ENCODE measurements at places on chromosomes 16 and 17.
A peak's percentile ranks its signal among the peaks of the same experiment; 100 is the strongest.

- no peak for DNase-seq
These were observed 113.8 kb downstream of the SOCS1 start for GRCh38 chr16:11142261-11142630.

DNA sequence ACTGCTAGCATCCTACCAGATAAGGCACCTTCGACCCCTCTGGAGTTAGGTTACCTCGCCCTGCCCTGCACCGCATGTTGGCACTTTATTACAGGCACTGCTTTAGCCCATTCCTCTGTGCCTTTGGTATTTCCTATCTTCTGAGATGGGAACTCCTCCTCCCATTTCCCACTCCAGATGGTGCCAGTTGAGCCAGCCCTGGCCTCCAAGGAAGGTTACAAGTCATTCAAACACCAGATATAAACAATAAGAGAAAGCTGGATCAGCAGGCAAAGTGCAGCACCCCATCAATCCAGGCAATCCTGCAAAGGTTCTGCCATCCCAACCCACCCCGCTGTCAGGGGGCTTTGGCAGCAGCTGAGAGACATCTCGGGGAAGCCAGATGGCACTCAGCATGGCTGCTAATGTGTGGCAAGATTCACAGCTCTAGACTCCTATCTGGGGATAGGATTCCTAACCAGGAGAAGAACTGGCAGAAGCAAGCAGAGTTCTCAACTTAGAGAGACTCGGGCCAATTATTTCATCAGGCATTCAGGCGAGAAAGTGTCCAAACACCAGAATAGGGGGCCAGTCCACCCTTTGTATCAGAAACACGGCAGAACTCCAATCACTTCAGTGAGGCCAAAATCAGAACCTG lies 113.0 kb downstream of the COPRS start:
- DNase-seq: no peak

- DNase-seq: no peak
These were observed 17.2 kb upstream of the NUDT16L1 start for GRCh38 chr16:4675864-4676786.

DNA sequence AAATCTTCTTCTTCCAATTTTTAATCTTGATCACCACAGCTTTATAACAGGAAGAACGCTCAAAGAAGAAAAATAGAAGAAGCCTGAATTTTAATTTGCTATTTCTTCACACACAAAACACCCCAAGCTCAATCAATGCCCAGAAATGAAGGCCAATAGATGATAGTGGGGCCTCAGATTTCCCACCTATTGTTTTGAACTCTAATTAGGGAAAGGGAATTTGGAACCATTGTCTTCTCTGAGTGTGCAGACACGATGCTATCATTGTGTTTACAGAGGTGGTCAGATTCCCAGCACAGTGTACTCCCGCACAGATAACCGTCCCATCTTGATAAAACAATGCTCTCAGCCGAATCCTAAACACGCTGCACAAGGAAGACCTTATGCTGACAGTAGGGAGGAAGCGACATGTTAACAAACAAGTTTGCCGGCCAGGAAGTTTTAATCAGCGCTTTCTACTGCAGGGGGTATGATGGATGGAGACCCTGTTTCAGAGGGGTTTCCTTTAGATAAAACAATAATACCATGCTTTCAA lies 684.7 kb downstream of the MAF start:
- no peak for DNase-seq

DNA sequence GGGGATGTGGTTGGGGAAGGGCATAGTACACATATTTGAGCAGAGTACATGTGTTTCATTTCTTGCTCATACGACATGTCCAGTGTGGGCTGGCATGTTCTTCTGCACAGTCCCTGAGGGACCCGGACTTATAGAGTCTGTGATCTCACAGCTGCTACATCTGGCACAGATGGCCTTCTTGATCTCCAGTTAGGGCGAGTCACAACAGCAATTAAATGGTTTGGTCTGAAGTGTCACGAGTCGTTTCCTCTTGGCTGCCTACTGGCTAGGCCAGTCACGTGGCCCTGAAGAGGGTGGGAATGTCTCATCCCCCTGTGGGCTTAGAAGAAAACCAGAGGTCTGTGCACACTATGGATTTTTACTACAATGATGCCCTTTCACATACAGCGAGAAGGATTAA lies 443.6 kb downstream of the WWOX start:
- DNase-seq: peak; percentile 37

DNA sequence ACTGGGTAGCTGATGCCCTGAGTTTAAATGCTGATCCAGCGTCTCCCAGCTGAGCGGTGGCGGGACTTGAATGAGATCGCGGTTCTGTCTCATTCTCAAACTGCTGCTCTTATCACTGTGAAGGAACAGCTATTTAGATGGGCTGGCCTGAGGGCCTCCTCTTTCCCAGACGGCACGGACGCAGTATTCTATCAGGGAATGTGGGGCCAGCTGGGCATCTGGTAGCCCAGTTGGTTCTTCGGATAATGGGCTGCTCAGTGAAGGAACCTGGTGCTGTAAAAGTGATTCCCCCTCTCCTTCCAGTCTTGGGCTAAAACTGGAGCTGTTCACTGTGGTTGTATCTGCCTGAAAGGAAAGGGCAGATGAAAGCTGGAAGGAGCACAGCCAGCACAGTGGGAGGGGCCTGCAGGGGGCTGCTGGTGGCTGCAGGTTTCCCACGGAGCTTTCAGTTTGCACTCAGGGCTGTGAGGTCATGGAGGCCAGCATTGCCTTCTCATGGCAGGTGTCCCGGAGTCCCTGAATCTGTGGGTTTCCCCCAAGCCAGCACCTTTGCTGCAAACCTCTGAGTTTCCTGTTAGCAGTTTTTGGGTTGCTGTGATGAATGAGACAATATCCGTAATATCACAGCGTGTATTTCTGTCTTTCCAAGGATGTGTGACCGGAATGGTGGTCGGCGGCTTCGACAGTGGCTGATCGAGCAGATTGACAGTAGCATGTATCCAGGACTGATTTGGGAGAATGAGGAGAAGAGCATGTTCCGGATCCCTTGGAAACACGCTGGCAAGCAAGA lies 3.6 kb downstream of the IRF8 start:
- no peak for DNase-seq

DNA sequence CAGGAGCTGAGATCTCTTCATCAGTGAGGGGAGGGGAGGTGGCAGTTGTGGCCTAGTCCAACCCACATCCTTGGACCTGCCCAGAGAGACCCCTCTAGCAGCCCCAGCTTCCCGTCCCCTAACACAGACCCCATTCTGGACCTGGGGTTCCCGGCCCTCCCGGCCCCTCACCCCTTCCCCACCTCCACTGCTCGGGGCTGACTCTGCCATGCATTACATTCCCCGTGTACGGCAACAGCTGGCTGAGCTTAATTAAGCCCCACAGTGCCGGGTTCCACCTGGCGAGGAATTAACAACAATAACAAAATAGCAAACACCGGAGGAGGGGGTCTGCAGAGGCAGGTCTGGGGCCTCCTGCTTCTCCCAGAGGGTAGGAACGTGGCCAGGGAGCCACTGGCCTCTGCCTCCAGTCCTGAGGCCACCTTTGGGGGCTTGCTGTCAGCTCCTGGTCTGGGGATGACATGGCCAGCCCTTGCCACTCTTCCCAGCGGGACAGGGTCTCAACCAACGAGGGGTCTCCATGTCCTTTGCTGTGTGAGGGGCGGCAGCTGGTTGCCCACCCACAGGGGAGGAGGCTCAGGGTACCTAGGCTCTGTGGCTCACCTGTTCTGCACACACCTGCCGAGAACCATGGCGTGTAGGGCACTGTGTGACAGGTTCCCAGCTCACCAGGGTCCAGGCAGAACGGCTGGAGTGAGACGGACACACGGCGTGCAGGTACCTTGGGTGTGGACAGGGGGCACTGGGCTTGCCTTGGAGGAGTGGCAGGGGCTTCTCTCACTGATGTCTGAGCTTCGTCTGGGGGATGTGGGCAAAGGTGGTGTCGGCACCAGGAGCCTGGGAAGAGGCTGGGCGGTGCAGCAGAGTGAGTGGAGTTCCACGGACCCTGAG lies 46.9 kb upstream of the CBFA2T3 start:
- DNase-seq: no peak

- no peak for DNase-seq
These were observed 34.6 kb downstream of the AKAP10 start for GRCh38 chr17:19943026-19943425.

DNA sequence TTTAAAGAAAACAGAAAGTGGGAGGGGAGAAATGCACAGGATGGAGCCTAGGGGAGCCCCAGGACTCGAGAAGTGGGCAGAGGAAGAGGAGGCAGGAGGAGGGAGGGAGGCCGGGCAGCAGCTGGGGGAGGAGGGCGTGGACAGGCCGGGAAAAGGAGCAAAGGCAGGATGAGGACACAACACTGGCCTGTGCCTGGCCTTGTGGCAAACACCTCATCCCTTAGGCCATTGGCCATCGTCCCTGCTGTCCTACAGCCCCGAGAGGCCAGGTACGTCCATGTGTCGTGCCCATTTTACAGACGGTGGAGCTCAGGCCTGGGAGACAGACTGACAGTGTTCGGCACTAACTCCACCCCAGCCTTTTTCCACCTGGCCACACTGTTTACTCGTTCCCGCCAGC lies 15.9 kb downstream of the JPH3 start:
- DNase-seq: no peak

All from glutamatergic neuron (in vitro differentiated cells).